ENCODE measurements at places on chromosomes 11 and 22.

- no peak for DNase-seq
Observed at GRCh38 chr11:27864091-27864491, 163.8 kb upstream of the BDNF start.

DNA sequence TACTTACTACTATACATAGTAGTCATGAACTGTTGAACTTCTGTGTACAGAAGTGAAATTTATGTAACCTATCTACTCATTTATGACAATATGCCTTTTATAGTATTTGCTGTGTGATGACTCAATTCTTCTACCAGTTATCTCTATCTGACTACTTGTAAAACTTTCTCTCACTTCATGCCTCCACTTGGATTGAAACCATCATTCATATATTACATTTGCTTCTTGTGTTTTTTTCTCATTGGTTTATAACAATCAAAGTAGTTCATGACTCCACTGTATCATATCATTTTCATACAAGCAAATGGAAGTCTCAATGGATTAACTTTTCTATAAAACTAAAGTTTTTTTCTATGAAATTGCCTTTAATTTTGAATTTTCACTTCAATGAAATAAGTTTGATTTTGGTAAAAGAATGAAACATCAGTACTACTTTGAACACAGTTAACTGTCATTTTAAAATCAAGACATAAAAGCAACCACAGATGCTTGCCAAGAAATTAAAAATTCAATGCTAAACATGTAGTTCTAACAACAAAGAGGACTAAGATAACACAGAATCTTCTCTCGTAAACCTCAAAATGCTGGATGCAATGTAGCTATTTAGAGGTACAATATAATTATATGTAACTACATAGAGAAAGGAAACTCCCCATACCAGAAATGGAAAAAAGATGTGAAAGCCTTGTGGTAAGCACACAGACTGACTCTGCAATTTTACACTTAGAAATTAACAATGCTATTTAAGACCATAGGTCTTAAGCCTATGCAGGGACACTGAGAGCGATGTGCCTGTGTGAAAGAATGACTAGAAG lies 27.6 kb upstream of the EXPH5 start:
- no peak for DNase-seq

- no peak for DNase-seq
Observed at GRCh38 chr11:24754406-24754805, 257.6 kb downstream of the LUZP2 start.

DNA sequence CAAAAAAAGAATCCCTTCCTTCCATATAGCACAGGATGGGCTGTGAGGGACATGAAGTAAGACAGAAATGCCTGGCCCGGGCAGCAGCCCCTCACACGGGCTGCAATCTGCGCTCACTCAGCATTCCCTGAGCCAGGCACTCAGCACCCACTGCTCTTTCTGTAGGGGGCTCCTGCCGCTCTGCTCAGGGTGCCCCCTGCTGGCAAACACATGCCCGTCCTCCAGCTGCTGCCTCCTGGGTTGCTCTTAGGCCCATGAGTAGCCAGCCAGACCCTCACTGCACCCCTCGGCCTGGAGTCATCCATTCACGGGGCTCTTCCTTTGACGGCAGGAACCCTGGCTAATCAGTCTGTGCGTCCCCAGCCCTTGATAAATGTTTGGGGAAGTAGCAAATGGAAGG lies 6.9 kb downstream of the MCAT start:
- DNase-seq, result no peak

GRCh38 chr11:72069787-72070251 lies 10.5 kb downstream of the NUMA1 start:
- peak; percentile 77 for DNase-seq

DNA sequence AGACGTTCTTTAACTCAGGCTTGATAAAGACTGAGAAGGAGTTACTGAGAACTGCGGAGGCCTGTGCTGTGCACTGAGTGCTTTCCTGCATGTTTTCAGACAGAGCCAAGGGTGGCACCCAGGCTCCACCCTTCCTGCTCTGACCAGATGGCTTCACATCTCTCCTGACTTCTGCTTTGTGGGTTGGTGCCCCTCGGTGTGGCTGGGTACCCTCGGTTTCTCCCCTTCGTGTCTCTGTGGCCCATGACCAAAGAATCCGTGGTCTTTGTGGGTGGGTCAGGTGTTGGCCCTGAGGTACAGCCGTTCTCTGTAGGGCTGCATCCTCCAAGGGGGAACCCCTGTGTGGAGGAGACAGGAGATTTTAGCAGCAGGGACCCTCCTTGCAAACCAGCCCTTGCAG lies 34.3 kb downstream of the GRIK4 start:
- DNase-seq, result no peak

DNA sequence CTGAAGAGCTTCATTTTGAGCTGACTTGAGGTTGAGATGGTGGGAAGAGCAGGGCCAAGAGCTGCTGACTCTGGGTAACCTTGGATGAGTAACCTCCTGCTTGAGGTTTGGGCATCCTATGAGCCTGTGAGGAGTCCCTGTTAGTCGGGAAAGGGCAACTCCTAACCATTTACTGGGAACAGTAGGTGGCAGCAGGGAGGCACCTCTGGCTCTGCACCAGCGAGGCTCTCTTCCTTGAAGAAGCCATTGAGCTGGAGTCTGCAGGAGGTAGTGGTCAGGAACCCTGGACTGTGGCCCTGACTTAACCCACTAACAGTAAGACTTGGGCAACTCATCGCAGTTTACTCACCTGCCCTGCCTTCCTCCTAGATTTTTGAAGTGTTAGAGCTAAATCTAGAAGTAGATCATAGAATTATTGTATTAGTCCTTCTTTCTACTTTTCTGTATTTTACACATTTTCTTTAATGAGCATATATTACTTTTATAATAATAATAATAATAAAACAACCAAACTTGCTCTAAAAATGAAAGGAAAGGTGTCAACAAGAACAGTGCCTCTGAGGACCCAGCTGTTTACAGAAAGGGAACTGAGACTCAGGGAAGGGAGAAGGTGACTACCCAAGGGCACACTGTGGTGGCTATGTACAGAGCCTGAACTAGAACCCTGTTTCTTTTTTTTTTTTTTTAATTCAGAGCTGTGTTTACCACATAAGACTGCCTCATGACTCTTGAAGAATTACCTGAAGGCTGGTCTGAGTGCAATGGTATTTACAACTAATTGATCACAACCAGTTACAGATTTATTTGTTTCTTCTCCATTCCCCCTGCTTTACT lies 47.5 kb downstream of the MEI1 start:
- peak; percentile 49 for DNase-seq

DNA sequence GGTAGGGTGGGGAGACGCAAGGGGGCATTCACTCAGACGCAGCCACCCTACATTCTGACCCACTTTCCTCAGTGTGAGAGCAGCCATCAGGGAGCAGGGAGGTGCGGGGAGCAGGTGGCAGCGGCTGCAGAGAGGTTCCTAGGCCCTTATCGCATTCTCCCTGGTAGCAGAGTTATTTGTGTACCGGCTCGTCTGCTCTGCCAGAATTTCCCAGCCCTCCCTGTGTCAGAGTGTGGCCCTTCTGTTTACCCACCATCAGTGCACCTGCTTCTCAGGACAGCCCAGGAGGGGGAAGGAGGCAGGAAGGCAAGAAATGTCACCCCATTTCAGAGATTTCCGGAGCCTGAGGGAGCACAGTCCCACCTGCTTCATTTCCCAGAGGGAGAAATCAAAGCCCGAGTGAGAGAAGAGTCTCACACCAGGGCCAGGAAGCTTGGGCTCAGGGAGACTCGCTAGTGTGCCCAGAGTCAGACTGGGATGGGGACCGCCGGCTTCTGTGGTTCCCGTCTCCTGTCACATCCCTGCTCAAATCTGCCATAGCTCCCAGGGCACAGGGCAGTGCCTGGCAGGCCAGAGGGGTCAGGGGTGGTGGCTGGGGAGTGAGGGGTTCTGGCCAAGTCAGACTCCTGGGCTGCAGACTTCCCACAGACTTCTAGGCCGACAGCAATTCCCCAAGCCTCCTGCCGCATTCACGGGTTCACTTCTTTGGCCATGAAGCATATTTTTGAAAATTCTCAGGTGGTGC lies 49.7 kb downstream of the ARRB1 start:
- DNase-seq, result no peak

DNA sequence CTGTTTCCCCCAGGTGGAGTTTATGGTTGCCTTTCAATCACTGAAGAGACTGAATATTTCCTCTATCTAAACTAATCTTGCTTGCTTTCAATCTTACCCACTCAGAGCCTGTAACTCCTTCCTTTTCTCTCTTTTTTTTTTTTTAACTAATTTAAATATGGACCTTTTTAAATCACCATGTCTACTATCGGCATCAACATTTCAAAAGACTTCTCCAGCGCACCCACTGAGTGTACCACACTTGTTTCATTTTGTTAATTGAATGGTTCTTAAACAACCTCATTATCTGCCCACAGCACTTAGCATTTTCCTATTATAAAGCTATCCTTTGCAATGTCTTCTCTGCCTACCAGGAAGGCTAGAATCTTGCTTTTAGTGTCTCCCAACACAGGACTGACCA lies 1212.5 kb downstream of the LRRC4C start:
- DNase-seq, result no peak

DNA sequence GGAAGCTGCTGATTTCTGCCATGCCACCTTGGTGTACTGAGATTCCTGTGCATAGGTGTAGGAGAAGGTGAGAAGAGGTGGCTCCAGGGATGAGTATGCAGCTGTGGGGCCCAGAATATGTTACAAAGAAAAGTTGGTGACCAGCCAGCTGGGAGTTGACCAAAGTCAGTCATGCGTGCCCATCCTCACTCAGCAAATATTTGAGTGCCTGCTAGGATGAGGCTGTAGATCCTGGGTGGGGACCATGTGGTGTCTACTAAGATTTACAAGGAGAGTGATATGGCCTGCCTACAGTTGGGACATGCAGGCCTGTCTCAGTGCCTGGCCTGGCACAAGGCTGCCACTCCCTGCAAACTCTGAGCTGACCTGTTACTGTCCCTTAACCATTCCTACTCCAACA lies 19.4 kb downstream of the RNF185 start:
- DNase-seq, result peak; percentile 73

DNA sequence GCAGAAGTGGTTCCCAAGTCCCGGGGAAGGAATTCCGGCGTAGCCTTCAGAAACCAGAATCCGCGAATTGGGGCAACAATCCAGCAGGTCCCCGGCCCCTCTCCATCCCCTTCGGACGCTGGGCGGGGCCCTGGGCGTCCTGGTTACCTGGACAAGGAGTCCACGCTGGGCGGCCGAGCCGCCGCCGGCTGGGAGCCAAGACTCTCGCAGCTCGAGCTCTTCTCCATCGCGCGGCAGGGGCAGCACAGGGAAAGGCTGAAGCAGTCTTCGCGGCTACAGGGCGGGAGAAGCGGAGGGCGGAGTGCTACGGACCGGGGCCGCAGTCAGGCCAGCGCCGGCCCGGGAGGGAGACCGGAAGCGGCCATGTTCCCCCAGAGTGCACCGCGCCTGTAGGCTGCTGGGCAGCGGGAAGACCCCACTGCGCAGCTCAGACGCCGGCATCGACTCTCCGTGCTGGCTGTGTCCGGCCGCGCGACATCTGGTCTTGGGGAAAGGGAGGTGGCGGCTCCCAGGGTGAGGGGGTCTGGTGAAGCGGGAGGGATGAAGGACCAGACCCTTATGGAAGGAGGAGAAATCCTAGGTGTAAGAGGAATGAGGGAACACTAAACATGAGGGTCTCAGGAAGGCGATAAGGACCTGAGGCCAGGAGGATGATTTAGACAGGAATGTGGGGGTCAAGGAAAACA lies at the start of gene MTMR2:
Gene MTMR2, minus strand, starts transcription at position 380 of the 686 bp plus-strand sequence. Its CDS starts 153 bp downstream, at position 227.
- peak; percentile 66 for DNase-seq

- no peak for DNase-seq
Observed at GRCh38 chr22:39068033-39068785, 8.9 kb upstream of the APOBEC3G start.

DNA sequence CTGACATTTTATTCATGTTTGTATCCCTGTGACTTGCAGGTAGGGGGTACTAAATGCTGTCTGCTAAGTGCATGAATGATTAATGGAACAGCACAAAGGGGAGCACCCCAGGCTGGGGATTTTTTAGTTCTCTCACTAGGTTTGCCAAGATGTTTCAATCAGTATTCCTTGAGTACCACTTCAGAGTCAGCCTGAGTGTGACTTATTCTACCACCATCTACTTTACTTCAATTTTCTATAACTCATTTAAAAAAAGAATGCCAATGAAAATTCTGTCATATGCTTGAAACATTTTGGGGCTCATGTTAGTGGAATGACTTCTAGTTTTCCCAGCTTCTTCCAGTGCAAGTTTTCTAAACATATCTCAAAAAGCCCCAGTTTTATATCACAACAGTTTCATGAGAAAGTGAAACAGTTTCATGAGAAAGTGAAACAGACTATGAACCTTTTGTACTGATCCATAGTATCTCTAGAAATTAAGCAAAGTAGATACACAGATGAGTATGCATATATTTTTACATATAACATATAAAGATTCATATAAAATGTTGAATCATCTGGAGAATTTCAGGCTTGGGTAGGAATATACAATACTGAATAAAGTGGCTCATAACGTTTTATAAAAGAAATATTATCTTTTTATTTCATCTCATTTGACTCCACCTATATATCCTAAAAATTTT lies 252.4 kb downstream of the GRM5 start:
- no peak for DNase-seq

DNA sequence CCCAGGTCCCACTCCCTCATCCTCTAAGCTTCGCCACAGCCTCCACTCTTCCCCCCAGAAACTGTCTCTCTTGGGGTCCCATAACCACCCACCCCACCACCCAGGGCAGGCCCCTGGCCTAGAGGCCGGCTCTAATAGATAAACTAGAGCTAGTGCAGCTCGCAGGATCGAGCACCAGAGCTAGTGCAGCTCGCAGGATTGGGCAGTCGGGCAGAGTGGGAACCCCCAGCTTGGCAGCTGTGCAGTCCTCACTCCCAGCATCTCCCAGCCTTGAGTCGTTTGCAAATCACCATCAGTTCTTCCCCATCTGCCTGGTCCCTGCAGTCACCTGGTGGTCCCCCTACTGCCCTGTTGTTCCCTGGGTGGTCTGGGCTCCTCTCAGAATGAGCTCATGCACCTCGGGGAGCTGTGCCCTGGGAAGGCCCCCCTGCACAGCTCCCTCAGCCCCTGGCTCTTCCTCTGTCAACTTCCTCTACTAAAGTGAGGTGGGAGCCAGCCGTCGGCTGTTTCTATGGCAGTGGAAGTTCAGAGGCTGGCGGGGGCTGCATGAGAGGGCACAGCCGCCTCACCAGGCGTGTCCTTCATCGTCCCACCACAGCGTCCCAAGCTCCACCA lies 15.5 kb upstream of the SHANK2 start:
- DNase-seq, result no peak

DNA sequence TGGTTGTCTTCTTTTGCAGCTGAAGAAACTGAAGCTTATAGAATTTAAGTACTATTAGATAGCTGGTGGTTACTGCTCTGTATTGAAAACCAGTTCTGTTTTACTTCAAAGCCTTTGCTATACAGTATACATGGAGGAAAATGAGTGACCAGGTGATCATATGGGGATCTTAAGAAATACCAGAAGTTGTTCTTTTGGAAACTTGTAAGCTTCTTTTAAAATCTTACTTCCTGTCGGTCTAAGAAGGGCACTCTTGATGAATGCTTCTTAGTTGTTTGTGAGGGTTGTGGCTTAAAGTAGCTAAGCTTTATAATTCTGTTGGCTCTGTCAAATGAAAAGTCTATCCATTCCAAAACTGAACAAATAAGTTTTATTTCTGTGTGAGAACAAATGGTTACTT lies 55.2 kb downstream of the PDE3B start:
- DNase-seq, result no peak
